ENCODE measurements at places on chromosomes 5 and 9.
A peak's percentile ranks its signal among the peaks of the same experiment; 100 is the strongest.

- no peak for DNase-seq
Measured at GRCh38 chr5:13664377-13664776, 280.1 kb downstream of the DNAH5 start.

GRCh38 chr5:143837306-143837848, 25.4 kb downstream of the HMHB1 start:
- DNase-seq, result no peak

GRCh38 chr5:19370655-19371386, 617.2 kb downstream of the CDH18 start:
- no peak for DNase-seq

DNA sequence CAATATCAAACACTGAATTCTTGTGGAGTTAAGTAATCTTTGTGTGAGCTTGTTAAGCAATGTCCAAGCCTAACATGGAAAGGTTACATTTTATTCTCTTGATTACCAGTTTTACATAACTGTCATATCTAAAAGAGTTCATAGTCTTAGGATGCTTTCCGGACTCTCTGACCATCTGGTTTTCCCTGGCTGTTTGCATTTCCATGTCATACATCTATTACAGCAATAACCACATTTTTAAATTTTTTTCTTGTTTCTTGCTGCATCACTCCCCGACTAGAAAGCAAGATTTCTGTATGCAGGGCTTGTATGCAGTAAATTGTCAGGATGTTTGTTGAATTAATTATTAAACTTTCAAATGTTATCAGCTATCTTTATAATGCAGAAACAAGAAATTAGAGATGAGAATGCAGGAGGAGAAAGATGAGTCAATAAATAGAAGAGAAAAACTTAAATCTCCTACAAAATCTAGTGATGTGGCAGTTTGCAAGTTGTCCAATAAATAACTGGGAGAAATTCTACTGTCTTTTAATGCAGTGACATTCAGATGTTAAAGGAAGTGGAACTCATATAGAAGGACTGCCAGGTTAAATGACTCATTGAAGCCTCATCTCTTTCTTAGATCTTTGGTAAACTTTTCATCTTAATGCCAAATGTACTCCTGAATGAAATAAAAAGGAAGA, 179.6 kb upstream of the SGCD start:
- DNase-seq, result no peak

- DNase-seq, result peak; percentile 27
Measured at GRCh38 chr5:14588145-14588544, 6.6 kb downstream of the OTULINL start.

GRCh38 chr5:95809414-95809960, 13.0 kb downstream of the GLRX start:
- no peak for DNase-seq

DNA sequence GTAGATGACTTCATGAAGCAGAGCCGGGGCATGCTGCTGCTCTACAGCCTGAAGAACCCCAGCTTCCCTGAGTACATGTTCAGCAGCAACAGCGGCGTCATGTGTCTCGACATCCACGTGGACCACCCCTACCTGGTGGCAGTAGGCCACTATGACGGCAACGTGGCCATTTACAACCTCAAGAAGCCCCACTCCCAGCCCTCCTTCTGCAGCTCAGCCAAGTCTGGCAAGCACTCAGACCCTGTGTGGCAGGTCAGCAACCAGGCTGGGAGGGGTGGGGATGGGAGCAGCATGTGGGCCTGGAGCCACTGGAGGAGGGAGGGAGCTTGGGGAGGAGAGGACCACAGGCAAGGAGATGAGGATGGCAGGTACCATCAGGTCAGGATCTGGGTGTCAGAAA, 16.2 kb downstream of the ENHO start:
- no peak for DNase-seq

DNA sequence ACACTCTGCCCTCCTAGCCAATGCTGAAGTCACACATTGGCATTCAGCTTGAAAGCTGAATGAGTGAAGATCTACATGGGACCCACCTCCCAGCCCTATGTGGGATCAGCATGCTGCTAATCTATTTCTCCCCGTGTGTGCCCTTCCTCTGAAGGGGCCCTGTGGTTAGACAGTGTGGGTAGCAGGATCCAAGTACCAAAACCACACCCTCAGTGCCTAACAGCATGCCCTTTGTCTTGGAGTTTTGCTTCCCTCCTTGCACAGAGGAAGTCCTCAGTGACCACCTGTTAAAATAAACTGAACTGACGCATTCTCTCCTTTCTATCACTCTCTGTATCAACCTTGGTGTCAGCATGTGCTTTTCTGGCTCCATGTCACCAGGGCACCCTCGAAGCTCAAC, 25.0 kb downstream of the SH3TC2 start:
- peak; percentile 81 for DNase-seq

GRCh38 chr5:128408622-128409021, 129.4 kb downstream of the FBN2 start:
- DNase-seq, result no peak

DNA sequence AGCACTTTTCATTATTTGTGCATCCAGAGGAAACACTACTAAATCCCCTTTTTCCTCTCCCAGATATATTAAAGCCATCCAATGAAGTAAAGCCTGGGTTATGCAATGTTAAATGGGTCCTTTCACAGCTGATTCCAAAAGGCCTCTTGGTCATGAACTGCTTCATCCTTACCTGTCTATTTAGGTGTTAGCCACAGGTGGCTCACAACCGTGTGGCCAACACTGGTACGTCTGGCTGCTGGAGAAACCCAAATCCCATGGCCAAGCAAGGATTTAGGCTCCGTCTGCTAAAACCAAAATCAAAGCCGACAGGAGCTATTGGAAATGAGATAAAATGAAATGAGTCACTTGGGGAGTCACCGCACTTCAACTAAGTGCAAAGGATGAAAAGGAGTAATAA, 193.9 kb downstream of the ADCY2 start:
- DNase-seq, result no peak

DNA sequence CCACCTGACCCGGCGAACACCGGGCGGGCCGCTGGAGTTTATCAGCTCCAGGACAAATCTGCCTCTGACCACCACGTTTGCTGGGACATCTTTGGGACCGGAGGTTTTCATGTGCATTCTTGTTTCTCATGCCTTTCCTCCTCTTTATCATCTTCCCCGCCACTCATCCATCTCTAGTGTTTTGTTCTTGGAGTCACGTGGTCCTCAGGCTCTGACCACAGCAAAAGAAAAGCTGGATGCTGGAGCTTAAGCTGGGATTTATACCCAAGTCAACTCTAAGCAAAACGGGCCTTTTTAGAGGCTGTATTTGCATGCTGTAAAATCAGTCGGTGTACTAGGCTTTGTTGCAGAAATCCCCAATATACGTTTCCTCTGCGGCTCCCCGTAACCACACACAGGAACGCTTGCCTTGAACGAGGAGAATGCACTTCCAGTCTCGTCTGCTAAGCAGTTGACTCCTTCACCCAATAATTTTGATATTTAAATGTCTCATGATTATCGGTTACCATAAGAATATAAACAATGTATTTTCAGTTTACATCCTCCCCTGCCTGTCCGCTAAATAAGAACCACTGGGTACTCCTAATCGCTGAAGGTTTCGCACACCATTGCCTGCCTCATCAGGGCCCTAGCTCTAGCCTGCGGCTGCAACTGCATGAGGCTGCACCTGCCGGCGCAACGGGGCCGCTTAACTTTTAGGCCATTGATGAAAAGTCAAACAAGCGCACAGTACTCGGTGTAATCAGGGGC, 560 bp upstream of the NDUFS6 start:
- peak; percentile 65 for DNase-seq

- no peak for DNase-seq
Measured at GRCh38 chr5:154997746-154998145, 15.8 kb upstream of the KIF4B start.

DNA sequence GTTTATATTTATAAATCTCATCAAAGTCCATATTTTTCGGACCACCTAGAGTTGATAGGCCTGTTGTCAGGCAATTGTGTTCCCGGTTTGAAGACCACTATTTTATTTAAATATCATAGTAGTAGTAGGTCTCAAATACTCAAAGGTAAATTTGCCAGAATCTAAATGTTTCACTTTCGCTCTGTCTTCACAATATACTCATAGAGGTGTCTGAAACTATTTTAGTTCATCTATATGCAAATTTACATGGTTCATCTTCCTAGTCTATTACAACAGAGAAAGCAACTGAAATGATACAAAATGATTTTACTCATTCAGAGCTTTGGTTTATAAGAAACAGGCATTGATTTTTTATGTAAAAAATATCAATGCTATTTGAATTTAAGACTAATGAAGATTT, 1897.5 kb downstream of the EFNA5 start:
- no peak for DNase-seq

- DNase-seq, result no peak
Measured at GRCh38 chr9:22975951-22976350, 529.3 kb downstream of the DMRTA1 start.

DNA sequence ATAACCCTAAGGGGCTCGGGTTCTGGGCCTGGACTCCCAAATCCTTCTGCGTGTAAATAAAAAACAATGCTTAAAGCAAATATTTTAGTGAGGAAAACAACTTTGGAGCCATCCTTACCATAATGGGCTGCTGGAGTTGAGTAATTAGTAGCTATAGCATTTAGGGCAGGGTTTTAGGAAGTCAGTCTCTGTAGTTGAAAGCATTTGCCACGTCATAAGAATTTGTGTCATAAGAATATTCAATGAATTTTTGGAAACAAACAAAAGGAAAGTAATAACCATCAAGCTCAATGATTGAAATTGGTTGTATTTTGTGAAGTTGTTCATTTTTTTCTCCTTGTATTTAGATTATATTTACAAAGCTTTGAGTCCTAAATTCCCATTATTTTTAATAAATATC, 114.8 kb upstream of the ELL2 start:
- no peak for DNase-seq
